ENCODE measurements at places on chromosomes 16 and 17.

DNA sequence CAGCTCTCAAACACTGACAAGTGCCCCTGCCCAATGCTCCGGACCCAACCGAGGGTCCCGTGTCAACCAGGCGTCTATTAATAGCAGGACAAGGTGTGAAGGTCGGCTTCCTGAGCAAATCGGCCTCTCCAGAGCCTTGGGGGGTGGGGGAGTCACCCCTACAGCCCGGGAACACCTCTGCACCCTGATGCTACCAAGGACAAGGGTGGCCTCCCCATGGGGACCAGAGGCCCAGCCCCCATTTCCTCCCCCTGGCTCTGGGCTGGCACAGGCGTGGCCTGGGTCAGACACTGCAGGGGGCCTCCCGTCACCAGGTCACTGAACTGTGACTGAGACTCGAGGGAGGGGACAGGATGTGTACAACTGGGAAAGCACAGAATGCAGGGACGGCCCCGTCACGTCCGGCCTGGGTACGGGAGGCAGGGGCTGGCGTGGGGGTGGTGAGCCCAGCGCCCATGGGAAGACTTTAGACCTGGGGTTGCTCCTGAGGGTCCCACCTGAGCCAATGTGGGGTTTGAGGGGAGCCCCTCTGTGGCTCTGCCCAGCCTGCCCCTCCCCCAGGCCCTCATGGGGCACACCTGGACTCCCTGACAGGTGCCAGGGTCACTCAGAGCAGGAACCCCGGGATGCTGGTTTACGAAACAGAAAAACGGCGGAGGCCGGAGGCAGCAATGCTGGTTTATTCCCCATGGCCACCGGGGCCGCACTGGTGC lies 579 bp upstream of the CYBA start:
- no peak for DNase-seq

GRCh38 chr17:33623841-33624240 lies 330.7 kb upstream of the ASIC2 start:
- no peak for DNase-seq

- DNase-seq: no peak
These were observed 4.6 kb upstream of the ICAM2 start for GRCh38 chr17:64024781-64025731.

- no peak for DNase-seq
These were observed 15.5 kb downstream of the MXRA7 start for GRCh38 chr17:76695059-76695831.

- DNase-seq: no peak
These were observed 199.3 kb upstream of the TBX2 start for GRCh38 chr17:61200339-61200715.

DNA sequence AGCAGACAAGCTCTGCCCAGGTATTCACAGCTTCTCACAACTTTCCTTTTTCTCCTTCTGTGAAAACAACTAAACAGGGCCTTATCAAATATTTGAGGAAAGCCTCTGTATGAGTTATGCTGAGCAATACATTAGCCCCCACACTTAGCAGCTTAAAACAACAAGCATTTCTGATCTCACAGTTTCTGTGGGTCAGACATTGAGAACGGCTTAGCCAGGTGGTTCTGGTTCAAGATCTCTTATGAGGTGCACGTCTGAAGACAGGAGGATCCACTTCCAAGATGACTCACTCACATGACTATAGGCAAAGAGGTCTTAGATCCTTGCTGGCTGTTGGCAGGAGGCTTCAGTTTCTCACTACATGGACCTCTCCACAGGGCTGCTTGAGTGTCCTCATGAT lies 181.4 kb upstream of the WSCD1 start:
- DNase-seq: no peak

- no peak for DNase-seq
These were observed 1.6 kb upstream of the ASPA start for GRCh38 chr17:3474212-3474611.

DNA sequence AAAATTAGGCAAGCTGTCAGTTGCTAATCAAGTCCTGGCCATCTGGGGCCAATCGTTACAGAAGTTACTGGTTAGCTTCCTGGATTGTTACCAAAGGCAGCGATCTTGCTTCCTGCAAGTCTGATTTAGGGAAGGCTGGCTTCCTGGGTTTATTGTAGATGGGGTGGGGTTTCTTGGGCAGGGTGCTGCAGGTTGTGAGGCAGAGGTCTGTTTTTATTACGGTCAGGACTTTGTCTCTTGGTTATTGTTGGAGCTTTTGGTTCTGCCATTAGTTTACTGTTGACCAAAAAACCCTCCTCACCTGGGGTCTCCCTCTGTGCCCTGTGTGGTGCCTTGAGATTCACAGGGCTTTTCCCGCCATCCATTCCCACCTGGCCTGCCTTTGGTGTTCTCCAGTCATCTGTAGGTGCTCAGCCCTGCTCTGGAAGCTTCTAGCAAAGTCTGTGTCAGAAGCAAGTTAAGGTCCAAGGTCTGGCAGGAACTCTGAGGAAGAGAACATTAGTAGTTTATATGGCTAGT lies 36.9 kb downstream of the SLC47A1 start:
- no peak for DNase-seq

DNA sequence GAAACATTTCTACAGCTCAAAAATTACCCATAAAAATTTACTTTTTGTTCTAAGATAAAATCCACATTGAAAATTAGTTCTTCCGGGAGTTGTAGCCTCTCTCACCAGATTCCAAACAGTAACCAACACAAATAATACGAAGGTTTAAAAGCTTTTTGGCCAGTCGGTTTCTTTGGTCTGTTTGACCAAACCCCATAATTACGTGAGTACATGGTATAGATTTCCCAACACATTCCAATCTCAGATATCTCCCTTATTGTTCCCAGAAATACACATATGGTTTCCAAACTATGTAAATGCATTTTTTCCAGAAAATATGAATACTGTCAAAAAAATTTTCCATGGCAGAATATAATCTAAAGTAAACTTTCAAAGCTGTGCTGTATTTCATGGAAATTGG lies 722.0 kb downstream of the KCNJ2 start:
- DNase-seq: no peak

DNA sequence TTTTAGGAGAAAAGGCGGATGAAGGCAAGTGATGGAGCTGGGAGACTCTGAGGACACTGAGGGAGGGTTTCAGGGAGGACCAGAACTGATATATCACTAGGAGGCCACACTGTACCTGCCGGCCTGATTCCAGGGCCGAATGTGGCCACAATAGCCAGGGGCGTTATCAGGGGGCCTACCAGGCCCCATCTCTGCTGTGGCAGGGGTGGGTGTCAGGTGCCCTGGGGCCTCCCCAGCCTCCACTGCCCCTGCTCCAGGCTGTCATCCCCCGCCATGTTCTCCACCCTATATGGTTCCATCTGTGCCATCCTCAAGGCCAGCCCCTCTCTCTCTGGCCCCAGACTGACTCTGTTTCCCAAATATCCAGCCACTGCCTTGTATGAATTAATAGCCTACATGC lies 246.5 kb downstream of the GSG1L start:
- DNase-seq: no peak

DNA sequence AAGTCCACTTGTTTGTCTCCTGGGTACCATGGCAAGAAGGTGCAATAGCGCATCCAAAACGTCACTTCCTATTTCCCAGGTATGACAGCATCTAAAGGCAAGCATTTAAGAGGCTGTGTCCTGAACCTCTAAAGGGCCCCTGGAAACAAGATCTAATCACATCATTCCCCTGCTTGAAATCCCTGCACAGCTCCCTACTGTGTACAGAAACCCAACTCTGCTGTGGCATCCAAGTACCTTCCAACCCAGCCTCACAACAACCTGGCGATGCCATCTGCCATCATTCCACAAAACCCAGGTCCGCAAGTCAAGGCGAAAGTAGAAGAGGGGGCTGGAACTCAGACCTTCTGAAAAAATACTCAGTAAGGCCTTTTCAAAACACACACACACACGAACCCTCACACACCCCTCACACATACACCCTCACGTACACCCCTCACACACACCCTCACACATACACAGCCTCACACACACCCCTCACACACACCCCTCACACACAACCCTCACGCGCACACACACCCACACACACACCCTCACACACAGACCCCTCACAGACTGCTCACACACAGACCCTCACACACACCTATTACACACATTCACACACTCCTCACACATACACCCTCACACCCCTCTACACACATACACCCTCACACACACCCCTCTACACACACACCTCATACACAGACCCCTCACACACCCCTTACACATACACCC lies 24.5 kb downstream of the C17orf67 start:
- DNase-seq: no peak

DNA sequence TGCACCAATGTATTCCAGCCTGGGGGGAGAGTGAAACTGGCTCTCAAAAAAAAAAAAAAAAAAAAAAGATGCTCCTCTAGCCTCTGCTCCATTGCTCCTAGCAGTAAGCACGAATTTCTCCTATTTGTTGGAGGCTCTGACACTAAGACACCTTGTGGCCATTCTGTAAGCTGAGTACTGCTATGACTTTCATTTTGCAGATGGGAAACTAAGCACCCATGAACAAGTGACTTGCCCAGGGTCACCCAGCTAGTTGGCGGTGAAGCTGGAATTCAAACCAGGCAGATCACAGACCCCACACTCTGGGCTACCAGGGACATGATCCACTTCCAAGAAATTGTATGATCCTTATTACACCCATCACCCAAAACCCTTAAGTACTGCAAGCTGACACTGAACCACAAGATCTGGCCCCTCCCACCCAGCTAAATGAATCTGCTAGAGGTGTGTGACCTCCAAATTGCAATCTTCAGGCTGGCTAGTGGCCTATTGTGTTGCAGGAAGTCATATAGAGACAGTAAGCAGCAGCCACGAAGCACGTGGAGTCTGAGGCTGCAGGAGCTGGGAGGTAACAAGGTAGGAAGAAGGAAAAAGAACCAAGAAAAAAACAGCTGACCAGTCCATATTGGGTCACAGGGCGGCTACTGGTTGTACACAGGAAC lies 209.4 kb downstream of the XYLT1 start:
- DNase-seq: no peak

- DNase-seq: no peak
These were observed 745 bp downstream of the PYY start for GRCh38 chr17:43952724-43953666.

- DNase-seq: no peak
These were observed 169.9 kb downstream of the SPECC1 start for GRCh38 chr17:20179041-20179440.

- no peak for DNase-seq
These were observed 33.9 kb upstream of the CDRT4 start for GRCh38 chr17:15501282-15501681.

GRCh38 chr17:41917192-41917591 lies 1.6 kb downstream of the ACLY start:
- DNase-seq: peak; percentile 45

DNA sequence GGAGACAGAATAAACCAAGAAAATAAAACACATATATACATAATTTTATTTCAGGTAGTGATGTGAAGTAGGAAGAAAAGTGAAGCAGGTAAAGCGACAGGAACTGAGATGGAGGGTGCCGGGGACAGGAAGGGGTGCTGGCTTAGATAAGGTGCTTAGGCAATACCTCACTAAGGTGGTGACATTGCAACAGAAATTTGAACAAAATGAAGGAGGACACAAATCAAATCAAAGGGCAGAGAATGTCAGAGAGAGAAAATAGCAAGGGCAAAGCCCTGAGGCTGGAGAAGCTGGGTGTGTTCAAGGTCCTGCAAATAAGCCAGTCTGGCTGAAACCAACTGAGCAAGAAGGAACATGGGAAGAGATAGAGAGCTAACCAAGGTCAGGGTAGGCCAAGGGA lies 5.0 kb upstream of the CDYL2 start:
- no peak for DNase-seq

- DNase-seq: no peak
These were observed 35.7 kb upstream of the CCL2 start for GRCh38 chr17:34219405-34219804.

DNA sequence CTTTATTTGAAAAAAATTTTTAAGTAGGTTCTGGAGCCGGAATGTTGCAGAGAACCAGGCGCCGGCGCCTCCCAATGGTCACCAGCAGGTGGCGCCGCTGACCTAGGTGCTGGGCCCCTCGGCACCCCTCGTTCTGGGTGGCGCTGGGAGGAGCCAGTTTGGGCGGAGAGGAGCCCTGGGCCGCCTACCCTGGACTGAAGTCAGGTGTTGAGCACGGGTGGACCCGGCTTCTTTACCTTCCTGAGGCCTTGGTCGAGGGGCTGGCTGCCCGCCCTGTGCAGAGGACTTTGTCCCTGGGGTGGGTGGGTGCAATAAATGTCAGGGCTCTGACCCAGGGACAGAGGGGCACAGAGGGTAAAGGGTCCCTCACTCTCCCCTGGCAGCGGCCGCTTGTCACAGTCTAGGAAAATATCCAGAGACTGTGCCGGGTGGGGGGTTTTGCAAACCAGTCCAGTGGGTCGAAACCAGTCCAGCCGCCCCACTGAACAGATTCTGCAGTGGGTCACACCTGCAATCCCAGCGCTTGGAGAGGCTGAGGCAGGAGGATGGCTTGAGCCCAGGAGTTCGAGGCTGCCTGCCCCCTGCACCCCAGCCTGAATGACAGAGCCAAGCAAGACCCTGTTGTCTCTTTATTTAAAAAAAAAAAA lies 30.1 kb upstream of the TNFRSF13B start:
- DNase-seq: peak; percentile 54

DNA sequence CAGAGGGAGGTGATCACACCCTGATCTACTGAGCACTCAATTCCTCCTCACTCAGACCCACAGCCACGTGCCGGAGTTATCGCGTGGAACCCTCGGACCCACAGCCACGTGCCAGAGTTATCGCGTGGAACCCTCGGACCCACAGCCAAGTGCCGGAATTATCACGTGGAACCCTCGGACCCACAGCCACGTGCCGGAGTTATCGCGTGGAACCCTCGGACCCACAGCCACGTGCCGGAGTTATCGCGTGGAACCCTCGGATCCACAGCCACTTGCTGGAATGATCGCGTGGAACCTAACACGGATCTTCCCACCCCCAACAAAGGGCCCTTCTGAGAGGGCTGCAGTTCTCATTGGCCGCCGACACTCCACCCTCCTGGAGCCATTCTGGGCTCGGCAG lies 97.7 kb downstream of the PGS1 start:
- no peak for DNase-seq

DNA sequence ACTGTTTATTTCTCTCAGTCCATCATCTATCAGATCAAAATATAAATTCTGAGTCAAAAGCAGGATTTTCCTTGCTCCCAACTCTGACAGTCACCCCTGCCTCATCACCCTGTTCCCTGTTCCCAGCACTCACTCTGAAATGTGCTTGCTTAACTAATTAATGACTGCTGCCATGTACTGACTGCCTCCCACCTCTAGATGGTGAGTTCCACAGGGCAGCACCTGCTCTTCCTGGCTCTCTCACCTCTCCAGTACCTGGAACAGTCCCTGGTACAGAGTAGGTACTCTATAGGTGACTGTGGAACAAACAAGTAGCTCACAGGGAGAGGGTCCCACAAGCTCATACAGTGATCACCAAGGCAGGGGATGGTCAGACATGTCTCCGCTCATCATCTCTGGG lies 114.3 kb upstream of the C16orf82 start:
- DNase-seq: no peak

GRCh38 chr16:89613231-89613953 lies at the start of gene DPEP1:
Gene DPEP1 (plus strand): TSS chr16:89613642. CDS start chr16:89630411, 16,769 bp downstream.
- peak; percentile 37 for DNase-seq

- no peak for DNase-seq
These were observed 11.9 kb downstream of the CTRL start for GRCh38 chr16:67919622-67920221.

- DNase-seq: no peak
These were observed 79.8 kb downstream of the NT5M start for GRCh38 chr17:17382971-17383370.

Data from RPMI7951 (cell line).